ENCODE measurements at places on chromosomes 7 and 10. TPM values are rescaled to one million over a fixed set of nuclear protein-coding genes. Genes with fewer than 3 reads are reported as not detected.

Gene PITX3
- not detected for total RNA-seq

Gene NXPH1
- total RNA-seq, result not detected

Gene ZPBP
- not detected for total RNA-seq

Gene DPP6
- not detected for total RNA-seq

Gene UNCX
- total RNA-seq, result not detected

Gene HACD1
- total RNA-seq, result 11.0 TPM

Gene AFAP1L2
- 9.8 TPM for total RNA-seq

Gene PIK3CG
- total RNA-seq, result 3.2 TPM

Gene PNLIP
- total RNA-seq, result not detected

Gene FKBP6
- not detected for total RNA-seq

Gene INSYN2A
- not detected for total RNA-seq

Gene PRXL2A
- 118 TPM for total RNA-seq

Gene ANKRD26
- total RNA-seq, result 4.4 TPM

Gene GSTO2
- 18.0 TPM for total RNA-seq

Gene TMEM270
- total RNA-seq, result not detected

Gene CCNJ
- 4.2 TPM for total RNA-seq

Gene VSIR
- 51.7 TPM for total RNA-seq

Gene SPDYE16
- not detected for total RNA-seq

Gene PTPRZ1
- total RNA-seq, result 11.0 TPM

Gene CALN1
- total RNA-seq, result not detected

Gene CFAP43
- not detected for total RNA-seq

Gene CCDC172
- total RNA-seq, result not detected

Gene NUB1
- 46.7 TPM for total RNA-seq

Gene ZNHIT1
- 64.1 TPM for total RNA-seq

Gene RHEB
- total RNA-seq, result 56.1 TPM

Gene RELN
- total RNA-seq, result 0.88 TPM

Gene SCRN1
- total RNA-seq, result 6.3 TPM

Gene MMD2
- total RNA-seq, result not detected

Gene NME8
- not detected for total RNA-seq

Gene DKK1
- total RNA-seq, result 0.47 TPM

Gene FXYD4
- not detected for total RNA-seq

Gene CISD1
- 16.4 TPM for total RNA-seq

Gene CFAP70
- total RNA-seq, result 2.5 TPM

Gene MYPN
- total RNA-seq, result not detected

Gene VAX1
- total RNA-seq, result not detected

Gene GPR85
- total RNA-seq, result 0.26 TPM

Gene ABCC2
- total RNA-seq, result 0.70 TPM

Gene LYZL1
- total RNA-seq, result not detected

Gene DPYSL4
- total RNA-seq, result not detected

Gene SMNDC1
- total RNA-seq, result 12.0 TPM

Gene SEC31B
- total RNA-seq, result 0.85 TPM

Gene NUTM2E
- not detected for total RNA-seq

Gene CTAGE8
- total RNA-seq, result 4.5 TPM

Measured in esophagus squamous epithelium (tissue), 5 donors.